ENCODE measurements at places on chromosomes 2 and 18. TPM values are rescaled to one million over a fixed set of nuclear protein-coding genes. Genes with fewer than 3 reads are reported as not detected.

MTCL1 gene
- total RNA-seq = 9.1 TPM

RHOB gene
- 193 TPM for total RNA-seq

GRCh38 chr18:23540867-23541266, 37.6 kb downstream of the RMC1 start:
- no peaks in the 10 kb centered on the region for H3K27me3 ChIP-seq
- no peak overlapping the region for H3K4me3 ChIP-seq
- no peak for DNase-seq
- H3K36me3 ChIP-seq = peaks cover 99% of the 10 kb centered on the region
- no peak overlapping the region for H3K27ac ChIP-seq
- peaks cover 14% of the 10 kb centered on the region for H3K4me1 ChIP-seq

DNA sequence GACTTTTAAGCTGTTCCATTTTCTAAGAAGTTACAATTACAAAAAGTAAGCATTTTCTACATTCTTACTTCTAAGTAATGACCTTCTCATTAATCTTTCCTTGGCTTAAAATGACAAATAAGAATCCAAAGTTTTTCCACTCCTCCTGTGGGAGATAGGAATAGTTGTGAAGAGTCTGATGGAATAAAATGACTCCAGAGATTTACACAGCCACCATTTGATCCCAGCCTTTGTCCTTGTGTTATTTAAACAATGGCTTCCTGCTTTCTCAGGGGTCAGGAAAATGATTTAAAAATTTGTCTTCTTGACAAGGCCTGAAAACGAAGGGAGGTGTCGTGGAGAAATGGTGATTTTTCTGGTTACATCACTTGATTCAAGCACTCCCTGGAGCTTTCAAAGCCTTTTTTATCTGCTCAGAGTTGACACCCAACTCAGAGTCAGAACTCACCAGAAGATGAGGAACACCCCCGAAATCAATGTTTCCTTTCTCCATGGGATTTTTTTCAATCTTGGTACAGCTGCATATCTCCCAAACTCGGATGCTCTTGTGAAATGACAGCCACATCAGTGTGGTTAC, 106.5 kb downstream of the GALNT3 start:
- H3K27ac ChIP-seq = no peak overlapping the region
- no peaks in the 10 kb centered on the region for H3K27me3 ChIP-seq
- DNase-seq = no peak

DNA sequence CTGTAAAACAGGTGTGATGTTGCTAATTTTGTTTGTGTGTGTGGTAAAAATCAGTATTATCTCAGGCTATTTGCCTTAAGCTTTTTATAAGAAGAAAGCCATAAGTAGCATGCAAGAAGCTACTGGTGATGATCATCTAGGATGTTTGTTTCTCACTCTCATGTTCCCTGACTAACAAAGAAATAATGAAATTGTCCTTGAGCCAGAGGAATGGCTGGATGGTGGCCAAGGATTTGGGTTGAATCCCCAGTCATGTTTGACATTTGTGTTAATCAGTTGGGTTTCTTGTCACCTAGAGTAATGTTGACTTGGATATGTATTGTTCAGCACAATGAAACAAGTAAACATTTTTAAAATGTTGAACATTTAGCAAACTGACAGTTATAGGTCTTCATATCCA, 496.8 kb upstream of the ZEB2 start:
- H3K27ac ChIP-seq = no peak overlapping the region
- DNase-seq = no peak
- peaks cover 17% of the 10 kb centered on the region for H3K4me1 ChIP-seq
- no peaks in the 10 kb centered on the region for H3K36me3 ChIP-seq

GRCh38 chr2:130823886-130824491, 12.7 kb upstream of the ARHGEF4 start:
- DNase-seq = no peak
- H3K4me1 ChIP-seq = peaks cover 13% of the 10 kb centered on the region
- H3K27ac ChIP-seq = no peak overlapping the region
- H3K4me3 ChIP-seq = no peak overlapping the region
- no peaks in the 10 kb centered on the region for H3K36me3 ChIP-seq

GRCh38 chr2:188475945-188476344, 184.3 kb downstream of the GULP1 start:
- H3K4me3 ChIP-seq = no peak overlapping the region
- no peaks in the 10 kb centered on the region for H3K27me3 ChIP-seq
- no peaks in the 10 kb centered on the region for H3K36me3 ChIP-seq
- H3K27ac ChIP-seq = no peak overlapping the region

DNA sequence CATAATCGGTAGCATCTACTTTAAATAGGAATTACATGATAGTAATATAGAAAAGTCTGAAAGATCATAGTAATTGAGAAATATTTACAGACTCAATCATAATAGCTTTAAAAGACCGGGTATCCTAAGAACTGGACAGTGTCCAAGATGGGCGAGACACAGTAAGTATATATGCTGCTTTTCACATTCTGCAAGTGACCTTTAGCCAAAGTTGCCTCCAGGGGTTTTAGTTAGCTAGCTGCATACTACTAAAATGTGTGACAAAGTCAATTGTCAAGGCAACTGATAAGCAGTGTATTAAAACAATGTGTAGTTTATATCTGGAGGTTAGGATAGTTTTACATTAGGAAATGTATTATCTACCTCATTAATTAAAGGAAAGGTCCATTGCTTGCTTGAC, 24.6 kb downstream of the CD302 start:
- H3K4me3 ChIP-seq = no peak overlapping the region
- H3K27ac ChIP-seq = peak overlapping the region; percentile 1
- DNase-seq = no peak
- no peaks in the 10 kb centered on the region for H3K27me3 ChIP-seq
- peaks cover 11% of the 10 kb centered on the region for H3K36me3 ChIP-seq
